ENCODE measurements at places on chromosomes 1 and 21. TPM values are rescaled to one million over a fixed set of nuclear protein-coding genes. Genes with fewer than 3 reads are reported as not detected.

- H3K36me3 ChIP-seq: no peaks in the 10 kb centered on the region
- no peak overlapping the region for H3K4me3 ChIP-seq
- no peaks in the 10 kb centered on the region for H3K4me1 ChIP-seq
- H3K27me3 ChIP-seq: no peaks in the 10 kb centered on the region
Measured at GRCh38 chr1:21597753-21598152, 71.4 kb downstream of the RAP1GAP start.

- H3K4me1 ChIP-seq: no peaks in the 10 kb centered on the region
- H3K4me3 ChIP-seq: no peak overlapping the region
- no peak for DNase-seq
- H3K27ac ChIP-seq: no peak overlapping the region
- H3K36me3 ChIP-seq: no peaks in the 10 kb centered on the region
Measured at GRCh38 chr1:76833151-76833550, 34.1 kb upstream of the ST6GALNAC5 start.

- H3K4me3 ChIP-seq: no peak overlapping the region
- peaks cover 7% of the 10 kb centered on the region for H3K4me1 ChIP-seq
- no peaks in the 10 kb centered on the region for H3K27me3 ChIP-seq
- no peak for DNase-seq
- H3K36me3 ChIP-seq: no peaks in the 10 kb centered on the region
- H3K27ac ChIP-seq: no peak overlapping the region
Measured at GRCh38 chr21:33647587-33647986, 5.3 kb downstream of the ITSN1 start.

GRCh38 chr1:220733086-220733601 is 15.0 kb upstream of the MTARC2 start:
- H3K36me3 ChIP-seq: no peaks in the 10 kb centered on the region
- H3K4me1 ChIP-seq: no peaks in the 10 kb centered on the region
- no peaks in the 10 kb centered on the region for H3K27me3 ChIP-seq
- H3K27ac ChIP-seq: peak overlapping the region; percentile 67
- H3K4me3 ChIP-seq: no peak overlapping the region
- peak; percentile 60 for DNase-seq

The ATP5IF1 gene
- 84.5 TPM for total RNA-seq

The TNFRSF25 gene
- total RNA-seq: 2.6 TPM

The TNNI3K gene
- 1.5 TPM for total RNA-seq

All from uterus (tissue), 4 donors.